ENCODE measurements at places on chromosomes 4 and X.

DNA sequence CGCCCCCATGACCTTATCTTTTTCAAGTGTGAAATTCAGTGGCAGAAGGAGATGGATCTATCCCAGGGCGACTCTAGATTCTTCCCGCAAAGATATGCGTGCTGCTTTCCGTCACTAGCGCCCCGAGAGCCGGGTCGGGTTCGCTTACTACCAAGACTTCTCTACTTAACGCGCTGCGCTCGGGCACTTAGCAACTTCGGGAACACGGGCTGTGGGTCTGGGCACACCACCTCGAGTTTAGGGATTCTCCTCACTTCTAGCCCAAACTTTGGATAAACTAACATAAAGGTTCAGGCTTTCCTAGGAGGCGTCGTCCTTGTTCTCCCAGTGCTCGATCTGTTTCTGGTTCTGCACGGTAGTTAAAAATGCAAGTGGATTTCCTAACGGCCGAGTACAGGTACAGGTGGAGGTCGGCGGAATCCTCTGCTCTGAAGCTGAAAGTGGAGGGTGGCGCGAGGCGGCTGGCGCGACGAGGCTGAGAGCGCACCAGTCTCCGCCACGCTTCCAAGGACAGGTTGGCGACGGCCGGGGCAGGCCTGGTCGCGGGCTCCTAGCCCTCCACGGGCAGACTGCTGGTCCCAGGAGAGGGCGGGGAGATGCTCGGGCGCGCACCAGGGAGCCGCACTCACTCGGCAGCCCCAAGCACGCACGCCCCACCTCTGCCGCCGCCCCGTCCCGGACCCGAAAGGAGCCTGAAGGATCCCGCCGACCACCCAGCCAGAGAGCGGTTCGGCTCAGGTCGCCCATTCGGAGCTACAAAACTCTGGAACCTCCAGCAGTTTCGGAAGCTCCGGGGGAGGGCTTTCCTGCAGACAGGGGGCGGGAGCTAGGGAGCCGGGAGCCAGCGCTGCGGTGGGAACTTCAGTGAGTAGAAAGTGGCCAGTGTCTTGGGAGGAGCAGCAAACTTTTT, 100.8 kb upstream of the TENM3 start:
- DNase-seq: peak; percentile 80

DNA sequence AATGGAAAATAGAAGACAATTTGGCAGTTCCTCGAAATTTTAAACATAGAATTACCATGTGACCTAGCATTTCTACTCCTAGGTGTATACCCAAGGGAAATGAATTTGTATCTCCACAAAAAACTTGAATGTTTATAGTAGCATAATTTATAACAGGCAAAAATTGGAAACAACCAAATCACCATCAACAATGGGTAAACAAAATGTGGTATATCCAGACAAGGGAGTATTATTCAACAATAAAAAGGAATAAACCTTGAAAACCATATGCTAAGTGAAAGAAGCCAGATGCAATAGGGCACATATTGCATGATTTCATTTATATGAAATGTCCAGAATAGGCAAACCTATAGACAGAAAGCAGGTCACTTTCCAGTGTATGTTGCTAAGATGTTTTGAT, 83.8 kb downstream of the SNX25 start:
- DNase-seq: no peak

DNA sequence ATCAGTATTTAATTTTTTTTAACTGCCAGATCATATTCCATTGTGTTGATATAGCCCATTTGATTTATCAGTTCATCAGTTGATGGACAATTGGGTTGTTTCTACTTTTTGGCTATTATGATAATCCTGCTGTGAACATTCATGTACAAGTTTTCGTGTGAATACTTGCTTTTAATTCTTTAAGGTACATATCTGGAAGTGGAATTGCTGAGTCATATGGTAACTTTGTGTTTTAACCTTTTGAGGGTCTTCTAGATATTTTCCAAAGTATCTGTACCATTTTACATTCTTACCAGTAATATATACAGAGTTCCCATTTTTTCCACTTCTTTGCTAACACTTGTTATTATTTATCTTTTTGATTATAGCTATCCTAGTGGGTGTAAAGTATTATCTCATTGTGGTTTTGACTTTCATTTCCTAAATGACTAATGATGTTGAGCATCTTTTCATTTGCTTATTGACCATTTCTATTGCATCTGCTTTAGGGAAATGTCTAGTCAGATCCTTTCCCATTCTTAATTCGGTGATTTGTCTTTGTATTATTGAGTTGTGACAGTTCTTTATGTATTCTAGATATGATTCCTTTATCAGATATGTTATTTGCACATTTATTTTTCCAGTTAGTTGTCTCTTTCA, 75.2 kb upstream of the NUDT6 start:
- DNase-seq: no peak

GRCh38 chr4:153362184-153362583, 17.7 kb downstream of the MND1 start:
- DNase-seq: no peak

DNA sequence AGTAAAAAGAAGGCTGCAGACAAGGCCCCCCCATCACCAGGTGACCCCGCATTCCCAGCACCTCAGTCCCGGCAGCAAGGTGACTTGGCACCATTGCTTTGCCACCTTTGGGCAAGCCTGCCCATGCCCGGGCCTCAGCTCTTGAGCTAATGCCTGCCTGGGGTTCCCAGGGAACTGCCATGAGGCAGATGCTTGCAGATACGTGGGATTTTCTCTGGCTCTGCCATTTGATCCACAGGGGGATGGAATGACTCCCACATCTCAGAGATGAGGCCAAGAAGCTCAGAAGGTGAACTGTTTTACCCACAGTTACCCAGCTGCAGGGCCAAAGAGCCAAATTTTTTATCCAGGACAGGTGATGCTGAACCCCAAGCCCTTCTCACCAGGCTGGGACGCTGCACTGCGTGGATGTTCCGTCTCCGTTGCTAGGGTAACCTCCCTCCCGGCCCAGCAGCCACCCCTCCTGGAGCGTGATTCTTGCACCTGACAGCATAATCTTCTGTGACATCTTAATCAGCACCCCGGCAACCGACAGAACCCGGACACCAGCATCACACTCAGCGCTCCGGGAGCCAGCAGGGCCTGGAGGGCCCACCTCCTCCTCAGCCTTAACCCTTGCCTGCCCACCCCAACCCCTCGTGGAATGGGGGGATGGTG, 15.7 kb upstream of the MSX1 start:
- DNase-seq: peak; percentile 84

DNA sequence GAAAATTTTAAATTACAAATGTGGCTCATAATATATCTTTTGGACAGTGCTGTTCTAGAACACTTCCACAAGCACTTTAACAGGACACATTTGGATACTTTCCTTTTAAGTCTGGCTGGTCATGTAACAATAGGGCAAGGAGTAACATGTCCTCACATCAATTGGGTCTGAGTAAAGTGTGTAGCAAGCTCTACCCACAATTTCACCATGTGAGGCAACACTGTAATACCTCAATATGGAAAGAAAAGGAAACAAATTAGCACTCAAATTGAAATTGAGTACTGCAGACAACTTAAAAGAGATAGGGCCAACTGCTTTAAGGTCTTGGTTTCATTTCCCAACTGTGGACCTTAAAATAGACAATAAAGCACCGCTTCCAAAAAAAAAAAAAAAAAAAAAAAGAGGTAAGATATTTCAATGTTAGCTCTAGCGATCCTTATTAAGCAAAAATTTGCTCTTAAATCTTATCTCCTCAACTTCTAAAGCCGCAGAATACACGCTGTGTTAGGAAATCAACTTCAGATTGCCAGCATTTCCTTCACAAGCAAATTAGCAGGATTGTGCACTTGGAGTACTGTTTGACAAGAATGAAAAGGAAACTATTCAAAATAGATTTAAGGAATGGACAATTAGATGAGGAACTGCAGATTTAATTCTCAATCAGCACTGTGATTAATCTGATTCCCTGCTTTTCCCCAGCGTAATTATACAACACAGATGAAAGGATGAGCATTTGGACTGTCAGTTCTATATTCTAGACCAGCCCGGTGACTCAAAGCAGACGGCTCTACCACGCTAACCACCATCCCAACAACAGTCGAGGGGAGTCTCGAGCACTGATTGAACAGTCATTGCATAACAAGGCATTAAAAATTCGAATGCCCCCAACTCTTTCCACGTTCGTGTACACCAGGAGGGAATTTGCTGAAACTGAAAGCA, 1.6 kb downstream of the CASK start:
- DNase-seq: no peak

DNA sequence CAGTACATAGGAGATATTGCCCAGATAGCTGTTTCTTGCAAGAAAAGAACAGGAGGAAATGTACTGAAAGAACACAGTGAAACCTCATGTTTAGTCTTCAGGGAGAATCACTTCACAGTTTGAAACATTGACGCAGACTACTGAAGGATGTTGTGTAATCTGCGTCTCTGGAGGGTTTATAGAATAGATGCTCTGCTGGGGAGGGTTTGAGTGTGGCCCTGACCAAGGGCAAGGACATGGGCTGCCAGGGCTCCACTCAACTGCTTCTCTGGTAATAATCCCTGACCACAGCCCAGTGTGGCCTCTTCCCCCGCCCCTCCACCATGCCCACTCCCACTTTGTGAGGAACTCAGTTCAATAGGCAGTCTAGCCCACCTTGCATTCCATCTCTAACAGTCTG, 15.8 kb upstream of the ACE2 start:
- no peak for DNase-seq

DNA sequence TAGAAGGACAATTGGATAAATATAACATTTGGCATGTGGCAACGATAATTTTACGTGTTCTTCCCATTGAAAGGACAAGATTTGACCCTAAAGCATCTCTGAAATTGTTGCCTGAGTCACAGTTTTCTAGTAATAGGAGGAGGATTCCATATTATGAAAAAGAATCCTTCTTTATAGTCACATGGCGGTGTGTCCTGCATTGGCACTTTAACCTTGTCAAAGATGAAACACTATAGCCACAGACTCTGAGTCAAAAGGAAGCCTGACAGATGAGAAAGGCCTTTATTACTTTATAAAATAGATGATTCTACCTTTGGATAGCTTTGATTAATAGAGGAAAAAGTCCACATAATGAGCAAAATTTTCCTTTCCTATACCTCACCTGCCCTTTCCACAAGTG, 11.5 kb downstream of the LNX1 start:
- DNase-seq: no peak

DNA sequence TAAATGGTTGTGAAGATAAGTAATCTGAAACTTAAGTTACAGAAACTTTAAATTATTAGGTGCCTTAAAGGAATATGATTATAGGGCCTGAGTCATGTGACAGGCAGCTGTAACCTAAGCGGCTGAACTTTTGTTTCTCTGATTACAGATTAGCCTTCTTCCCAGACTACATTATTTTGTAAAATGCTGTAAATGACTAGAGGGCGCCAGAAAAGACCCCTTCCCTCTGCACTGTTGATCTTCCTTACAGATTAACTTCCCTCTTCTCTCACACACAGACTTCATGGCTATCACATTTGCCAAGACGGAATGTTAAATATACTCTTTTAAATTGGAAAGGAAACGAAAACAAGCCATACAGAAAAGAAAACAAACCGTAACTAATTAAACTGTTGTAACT, 96.6 kb downstream of the EVC2 start:
- DNase-seq: no peak

DNA sequence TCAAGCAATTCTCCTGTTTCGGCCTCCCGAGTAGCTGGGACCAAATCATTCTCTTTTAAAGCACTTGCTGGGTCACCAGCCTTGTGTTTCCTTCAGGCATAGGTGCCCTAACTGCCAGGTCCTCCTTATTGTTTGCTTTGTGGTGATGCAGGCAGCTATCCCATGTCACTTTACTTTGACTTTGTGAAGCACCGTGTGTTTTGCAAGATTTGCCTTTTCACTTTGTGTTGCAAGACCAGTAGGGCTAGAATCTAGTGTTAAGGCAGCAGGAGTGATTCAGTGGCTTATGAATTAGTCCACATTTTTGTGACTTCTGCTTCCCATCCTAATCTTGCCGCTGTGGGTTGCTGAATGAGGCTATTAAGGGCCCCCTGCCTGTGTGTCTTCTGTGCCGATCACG, 20.2 kb downstream of the SYAP1 start:
- peak; percentile 49 for DNase-seq
